Kasumi-1 (cell line): ENCODE measurements at places on chromosomes 4 and X.

GRCh38 chr4:136643416-136643815 lies 888.9 kb downstream of the PCDH18 start:
- no peak for DNase-seq

GRCh38 chr4:54289316-54289715 lies 60.2 kb downstream of the PDGFRA start:
- no peak for DNase-seq

DNA sequence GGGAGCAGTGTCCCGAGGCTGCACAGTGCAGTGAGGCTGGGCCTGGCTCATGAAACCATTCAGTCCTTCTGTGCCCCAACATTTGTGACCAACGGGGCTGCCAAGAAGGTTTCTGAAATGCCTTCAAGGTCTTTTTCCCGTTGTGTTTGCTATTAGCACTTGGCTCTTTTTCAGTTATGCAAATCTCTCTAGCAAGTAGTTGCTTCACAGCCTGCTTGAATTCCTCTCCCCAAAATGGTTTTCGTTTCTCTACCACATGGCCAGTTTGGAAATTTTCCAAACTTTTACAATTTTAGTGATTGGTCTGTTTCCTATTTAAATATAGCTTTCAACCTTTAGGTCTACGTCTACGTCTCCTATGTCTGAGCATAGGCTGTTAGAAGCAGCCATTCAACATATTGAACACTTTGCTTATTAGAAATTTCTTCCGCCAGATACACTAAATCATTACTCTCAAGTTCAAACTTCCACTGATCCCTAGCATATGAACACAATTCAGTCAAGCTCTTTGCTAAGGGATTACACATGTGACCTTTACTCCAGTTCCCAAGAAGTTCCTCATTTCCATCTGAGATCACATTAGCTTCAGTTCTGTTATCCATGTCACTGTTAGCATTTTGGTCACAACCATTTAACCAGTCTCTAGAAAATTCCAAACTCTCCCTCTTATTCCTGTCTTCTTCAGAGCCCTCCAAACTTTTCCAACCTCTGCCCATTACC lies 901.8 kb downstream of the GLUD2 start:
- no peak for DNase-seq

GRCh38 chr4:52367282-52367830 lies 291.7 kb downstream of the USP46 start:
- DNase-seq = no peak

GRCh38 chrX:8304668-8305067 lies 133.6 kb upstream of the VCX2 start:
- no peak for DNase-seq

- DNase-seq = no peak
Observed at GRCh38 chr4:73732759-73733431, 7.5 kb upstream of the CXCL8 start.

- DNase-seq = no peak
Observed at GRCh38 chr4:41106081-41106480, 108.3 kb downstream of the APBB2 start.

DNA sequence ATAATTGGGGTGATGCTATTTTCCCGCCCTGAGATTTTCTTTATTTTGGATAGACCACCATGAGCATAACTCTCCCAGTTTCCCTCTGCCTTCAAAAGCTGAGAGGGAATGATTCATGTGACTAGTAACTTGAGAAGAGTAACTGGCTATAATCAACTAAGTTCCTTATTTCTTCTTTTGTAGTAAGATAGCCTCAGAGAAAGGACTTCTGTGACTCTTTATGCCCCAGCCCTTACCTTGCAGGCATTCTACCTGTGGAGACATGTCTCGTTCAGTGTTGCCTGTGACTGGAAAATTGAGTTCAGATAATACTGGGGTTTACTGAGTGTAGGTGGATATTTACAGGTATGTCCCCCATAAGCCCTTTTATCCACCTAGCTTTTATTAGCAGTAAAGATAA lies 715.4 kb upstream of the HS3ST1 start:
- DNase-seq = peak; percentile 65

DNA sequence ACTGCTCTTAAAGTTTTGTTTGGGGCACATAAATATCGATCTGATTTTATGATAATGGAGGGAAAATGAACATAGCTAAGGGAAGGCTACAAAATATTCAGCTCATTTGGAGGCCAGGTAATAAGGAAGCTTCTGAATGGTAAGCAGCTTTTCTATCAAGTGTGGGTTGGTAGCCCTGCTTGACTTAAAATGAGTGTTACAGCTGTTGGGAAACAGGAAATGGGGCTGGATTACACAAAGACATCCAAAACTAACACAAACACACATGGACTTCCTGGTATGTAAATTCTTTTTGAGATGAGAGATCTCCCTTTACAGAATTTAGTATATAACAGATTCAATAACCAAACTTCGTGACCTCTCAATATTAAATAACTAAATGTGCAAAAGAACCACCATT lies 58.0 kb downstream of the FGF16 start:
- peak; percentile 15 for DNase-seq

DNA sequence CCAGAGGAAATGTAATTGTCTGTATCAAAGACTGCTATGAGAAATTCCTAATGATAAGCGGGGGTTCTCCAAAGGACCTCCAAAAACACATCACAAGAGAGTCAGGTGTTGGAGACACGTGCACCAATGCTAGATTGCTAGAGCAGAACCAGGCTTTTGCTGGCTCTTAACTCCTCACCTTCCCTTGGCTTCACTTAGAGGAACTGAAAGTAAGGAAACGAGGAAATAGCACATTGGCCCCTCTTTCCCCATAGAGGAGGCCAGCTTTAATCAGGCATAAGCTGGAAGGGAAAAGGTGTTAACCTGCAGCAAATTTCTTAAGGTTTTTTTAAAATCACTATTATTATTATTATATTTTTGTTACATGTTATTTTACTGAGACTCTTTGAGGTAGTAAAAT lies 13.6 kb downstream of the OTC start:
- DNase-seq = no peak
